ENCODE measurements at places on chromosomes 3 and 15. TPM values are rescaled to one million over a fixed set of nuclear protein-coding genes. Genes with fewer than 3 reads are reported as not detected.
A peak's percentile ranks its signal among the peaks of the same experiment; 100 is the strongest.

DNA sequence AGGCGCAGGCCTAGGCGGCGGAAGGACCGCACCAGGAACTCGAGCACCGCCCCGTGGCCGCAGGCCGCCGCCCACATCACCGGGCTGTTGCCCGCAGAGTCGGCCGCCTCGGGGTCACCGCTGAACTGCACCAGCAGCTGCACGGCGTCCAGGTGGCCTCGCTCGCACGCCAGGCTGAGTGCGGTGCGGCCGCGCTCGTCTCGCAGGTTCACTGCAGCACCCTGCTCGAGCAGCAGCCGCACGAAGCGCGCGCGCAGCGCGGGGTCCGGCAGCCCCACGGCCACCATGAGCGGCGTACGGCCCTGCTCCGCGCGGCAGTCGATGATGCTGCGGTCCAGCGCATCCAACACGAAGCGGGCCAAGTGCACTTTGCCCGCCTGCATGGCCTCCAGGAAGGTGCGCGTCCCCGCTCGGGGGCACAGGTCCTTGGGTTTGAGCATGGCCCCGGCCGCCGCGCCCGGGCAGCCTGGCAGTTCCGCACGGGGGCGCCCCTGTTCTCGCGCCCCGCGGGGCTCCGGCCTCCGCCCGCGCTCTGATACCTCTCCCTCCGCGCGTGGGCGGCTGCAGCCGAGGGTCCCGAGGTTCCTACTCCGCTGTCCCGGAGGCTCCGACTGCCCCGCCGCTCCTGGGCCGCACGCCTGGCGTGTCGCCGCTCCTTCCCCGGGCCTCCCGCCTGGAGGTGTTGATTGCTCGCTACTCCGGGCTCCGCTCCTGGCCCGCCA is 556 bp downstream of the ANKRD63 start:
- DNase-seq = peak; percentile 54

GRCh38 chr15:22979238-22980188 is 655 bp downstream of the CYFIP1 start:
- peak; percentile 76 for DNase-seq

GRCh38 chr3:187919544-187919943 is 174.3 kb upstream of the BCL6 start:
- no peak for DNase-seq

GRCh38 chr3:183966361-183966791 is 51.3 kb downstream of the ABCC5 start:
- peak; percentile 23 for DNase-seq

- DNase-seq = no peak
These were observed 1032.1 kb downstream of the NTRK3 start for GRCh38 chr15:87224404-87224803.

- DNase-seq = peak; percentile 84
These were observed 12.4 kb downstream of the CIB1 start for GRCh38 chr15:90221246-90221900.

- no peak for DNase-seq
These were observed 441.0 kb downstream of the TUSC7 start for GRCh38 chr3:117150628-117151027.

DNA sequence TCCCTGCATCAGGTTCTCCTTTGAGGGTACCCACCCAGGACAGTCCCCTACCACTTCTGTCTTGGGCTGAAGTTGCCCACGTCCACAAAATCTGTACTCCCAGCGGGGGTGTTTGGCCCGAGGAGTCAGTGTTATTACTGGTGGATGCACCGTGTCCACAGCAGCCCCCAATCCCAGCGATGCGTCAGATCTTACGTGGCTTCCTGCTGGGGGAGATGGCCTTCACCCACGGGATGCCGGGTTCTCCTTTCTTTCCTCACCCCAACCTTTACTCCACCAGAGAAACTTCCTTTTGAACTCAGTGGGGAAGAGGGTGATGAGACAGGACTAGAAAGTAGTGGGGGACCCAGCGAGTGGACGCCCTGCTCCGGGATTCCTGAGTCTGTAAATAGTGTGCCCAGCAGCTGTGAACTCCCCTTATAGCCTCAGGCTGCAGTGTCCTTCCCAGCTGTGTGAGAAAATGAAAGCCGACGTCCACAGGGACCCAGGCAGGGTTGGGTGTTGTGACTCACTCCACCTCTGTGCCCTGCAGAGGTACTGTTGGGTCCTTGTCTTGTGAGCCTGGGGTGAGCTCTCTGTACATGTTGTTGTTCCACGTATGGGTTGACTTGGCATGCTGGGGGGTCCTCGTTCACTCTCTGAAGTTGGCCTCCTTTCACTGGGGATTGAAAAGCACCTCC is 31.5 kb downstream of the CRTAP start:
- no peak for DNase-seq

DNA sequence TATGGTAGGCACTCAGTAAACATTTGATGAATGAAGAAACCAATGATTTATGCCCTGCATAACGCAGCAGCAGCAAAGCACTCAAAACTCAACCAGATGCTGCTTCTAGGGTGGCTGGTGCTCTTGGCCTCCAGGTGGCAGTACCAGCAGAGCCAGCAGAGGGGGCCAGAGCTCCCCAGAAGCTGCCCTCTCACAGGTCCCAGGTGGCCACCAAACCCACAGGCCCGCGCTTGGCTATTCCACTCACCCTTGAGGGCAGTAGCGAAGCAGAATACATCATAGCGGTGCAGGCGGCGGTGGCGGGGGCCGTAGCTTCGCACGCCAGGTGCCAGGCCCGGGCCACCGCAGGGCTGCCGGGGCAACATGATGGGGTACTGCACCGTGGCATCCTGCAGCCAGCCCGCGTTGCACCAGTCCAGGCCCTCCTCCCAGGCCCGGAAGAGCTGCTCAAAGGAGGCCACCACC is 16.6 kb downstream of the HAPLN3 start:
- DNase-seq = peak; percentile 69

GRCh38 chr3:171347301-171348039 is 112.7 kb downstream of the TNIK start:
- no peak for DNase-seq

The PDIA3 gene
- total RNA-seq = 433 TPM

The SNTN gene
- not detected for total RNA-seq

The CD96 gene
- 0.28 TPM for total RNA-seq

The CCR9 gene
- 0.20 TPM for total RNA-seq

The NANOGP8 gene
- total RNA-seq = not detected

The PTX3 gene
- 23.7 TPM for total RNA-seq
